AG20443 (cell line): ENCODE measurements at places on chromosomes 6 and 20.
A peak's percentile ranks its signal among the peaks of the same experiment; 100 is the strongest.

GRCh38 chr20:39767352-39767751 is 805.2 kb downstream of the DHX35 start:
- DNase-seq: no peak

DNA sequence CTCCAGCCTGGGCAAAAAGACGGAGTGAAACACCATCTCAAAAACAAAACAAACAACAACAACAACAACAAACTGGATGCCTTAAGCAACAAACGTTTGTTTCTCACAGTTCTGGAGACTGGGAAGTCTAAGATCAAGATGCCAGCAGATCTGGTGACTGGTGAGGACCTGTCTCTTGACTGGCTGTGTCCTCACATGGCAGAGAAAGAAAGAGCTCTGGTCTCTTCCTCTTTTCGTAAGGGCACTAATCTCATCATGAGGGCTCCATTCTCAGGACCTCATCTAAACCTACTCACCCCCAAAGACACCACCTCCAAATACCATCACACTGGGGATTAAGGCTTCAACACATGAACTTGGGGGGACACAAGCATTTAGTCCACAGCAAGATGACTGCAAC is 13.5 kb upstream of the GFOD1 start:
- no peak for DNase-seq

DNA sequence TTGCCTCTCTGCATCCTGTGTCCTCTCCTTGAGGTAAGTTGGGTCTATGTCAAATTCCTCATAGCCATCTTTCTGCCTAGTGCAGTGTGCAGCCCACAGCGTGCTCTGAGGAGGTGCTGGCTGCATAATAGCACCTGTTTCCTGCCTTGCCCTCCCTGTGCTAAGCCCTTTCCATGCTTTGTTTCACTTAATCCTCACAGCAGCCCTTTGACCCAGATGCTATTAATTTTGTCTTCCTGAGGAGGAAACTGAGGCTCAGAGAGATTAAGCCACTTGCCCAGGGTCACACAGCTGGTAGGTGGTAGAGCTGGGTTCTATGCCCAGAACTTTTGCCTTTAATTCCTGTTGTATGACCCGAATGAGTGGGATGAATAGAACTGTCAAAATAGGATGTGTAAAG is 13.5 kb downstream of the FAM83D start:
- DNase-seq: no peak

- peak; percentile 73 for DNase-seq
These were observed 189.4 kb upstream of the RREB1 start for GRCh38 chr6:6918216-6918983.

- DNase-seq: no peak
These were observed 520.4 kb downstream of the ADGRB3 start for GRCh38 chr6:69155467-69155866.

GRCh38 chr6:125584468-125584939 is 164.9 kb upstream of the HEY2 start:
- peak; percentile 17 for DNase-seq

DNA sequence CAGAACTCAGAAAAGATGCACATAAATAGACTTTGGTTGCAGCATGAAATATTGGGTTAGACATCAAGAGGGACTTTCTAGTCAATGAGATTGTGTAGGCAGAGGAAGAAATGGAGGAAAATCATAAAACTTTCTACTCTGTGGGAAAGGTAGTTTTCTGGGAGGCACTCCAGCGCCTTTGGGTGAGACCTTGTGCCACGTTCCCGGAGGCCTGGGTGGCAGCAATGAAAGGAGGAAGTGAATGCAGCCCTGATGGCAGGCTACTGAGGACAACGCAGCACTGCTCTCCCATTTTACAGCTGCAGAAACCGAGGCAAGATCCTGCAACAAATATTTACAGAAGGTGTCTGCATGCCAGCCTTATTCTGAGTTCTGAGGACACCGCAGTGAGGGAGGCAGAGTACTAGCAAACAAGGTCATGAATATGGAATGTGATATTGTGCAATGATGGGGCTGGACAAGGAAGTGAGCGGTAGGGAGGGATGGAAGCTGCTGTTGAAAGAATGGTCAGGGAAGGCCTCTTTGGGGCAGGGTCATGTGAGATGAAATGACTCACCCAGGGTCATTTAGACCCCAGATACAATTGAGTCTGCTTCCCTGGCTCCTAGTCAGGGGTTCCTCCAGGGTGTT is 159.1 kb downstream of the TFAP2C start:
- peak; percentile 85 for DNase-seq

- DNase-seq: no peak
These were observed 112.8 kb upstream of the ARMC2 start for GRCh38 chr6:108735310-108736001.

DNA sequence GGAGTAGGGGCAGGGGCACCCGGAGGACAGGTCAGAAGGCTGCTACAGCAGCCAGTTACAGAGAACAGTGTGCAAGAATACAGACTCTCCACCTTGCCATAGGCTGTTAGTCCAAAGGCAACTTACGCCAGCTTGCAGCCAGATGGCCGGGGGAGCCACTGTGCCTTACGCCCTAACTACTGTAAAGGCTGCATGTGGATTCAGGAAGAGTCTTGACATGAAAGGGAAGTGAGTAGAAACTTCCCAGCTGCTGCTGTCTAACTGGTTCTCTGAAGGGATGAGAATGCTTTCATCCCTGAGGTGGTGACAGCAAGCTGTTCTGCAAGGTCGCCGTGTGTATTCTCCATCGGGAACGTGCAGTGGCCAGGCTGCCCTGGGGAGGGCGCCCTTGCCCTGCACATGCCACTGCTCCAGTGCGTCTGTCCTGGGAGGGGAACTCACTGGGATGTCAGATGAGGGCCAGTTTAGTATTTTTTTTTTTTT is 46.1 kb downstream of the LYRM4 start:
- DNase-seq: peak; percentile 44

DNA sequence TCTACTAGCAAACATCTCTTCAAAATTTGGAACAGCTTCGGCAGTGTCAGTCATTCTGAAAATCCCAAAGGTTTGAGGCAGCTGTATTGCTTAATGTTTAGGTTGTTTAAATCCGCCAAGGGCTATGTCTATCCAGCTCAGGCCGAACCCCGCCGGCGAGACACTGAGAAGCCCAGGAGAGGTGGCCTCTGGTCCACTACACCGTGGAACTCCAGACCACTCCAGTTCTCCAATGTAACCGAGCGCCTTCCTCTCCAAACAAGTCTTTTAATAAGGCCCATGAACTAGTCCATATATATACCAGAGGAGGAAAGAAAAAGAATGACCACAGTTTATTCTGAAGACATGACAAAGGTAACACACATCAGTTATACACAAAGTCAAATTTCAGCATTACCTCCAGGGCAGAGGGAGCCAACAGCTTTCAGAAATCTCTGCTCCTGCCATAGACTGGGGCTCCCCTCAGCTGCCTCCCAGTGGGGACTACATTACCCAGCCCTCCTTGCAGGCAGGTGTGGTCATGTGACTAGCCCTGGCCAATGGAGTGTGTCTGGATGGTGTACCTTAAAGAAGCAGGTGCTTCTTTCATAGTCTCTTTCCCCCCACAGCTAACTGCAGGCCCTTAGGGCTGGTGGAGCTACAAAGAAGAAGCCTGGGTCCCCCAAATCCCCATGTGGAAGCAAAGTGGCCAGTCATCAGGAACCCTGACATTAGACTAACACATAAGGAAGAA is at the start of gene RAMACL:
Gene RAMACL (minus strand): TSS at position 255 of the 733 bp plus-strand sequence. CDS start 201 bp downstream, at position 54.
- no peak for DNase-seq

DNA sequence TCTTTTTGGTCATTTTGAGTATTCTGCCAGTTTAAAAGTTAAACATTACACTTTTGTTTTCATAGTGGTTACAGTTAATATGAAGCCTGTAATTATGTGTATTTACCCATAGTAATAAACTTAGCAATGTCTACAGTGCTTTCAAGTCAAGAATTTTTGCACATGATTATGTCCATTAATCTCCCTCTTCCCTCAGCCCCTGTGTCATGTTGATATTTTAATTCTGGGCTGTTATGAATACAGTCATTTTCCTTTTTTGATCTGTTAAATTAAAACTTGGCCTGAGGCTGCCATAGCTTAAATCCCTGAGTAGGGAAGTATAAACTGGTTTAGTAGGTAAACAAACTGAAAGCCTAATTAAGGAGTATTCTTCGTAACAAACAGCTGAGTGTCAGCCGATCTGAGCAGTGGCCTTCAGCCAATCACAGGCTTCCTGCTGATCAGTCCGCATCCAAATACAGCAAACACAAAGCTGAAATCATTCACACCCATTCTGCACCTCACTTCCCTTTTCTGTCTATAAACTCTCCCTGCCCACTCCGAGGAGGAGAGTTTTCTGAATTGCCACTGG is 9.5 kb upstream of the SFT2D1 start:
- no peak for DNase-seq

- DNase-seq: peak; percentile 74
These were observed 140.1 kb upstream of the SNX9 start for GRCh38 chr6:157682856-157683481.

DNA sequence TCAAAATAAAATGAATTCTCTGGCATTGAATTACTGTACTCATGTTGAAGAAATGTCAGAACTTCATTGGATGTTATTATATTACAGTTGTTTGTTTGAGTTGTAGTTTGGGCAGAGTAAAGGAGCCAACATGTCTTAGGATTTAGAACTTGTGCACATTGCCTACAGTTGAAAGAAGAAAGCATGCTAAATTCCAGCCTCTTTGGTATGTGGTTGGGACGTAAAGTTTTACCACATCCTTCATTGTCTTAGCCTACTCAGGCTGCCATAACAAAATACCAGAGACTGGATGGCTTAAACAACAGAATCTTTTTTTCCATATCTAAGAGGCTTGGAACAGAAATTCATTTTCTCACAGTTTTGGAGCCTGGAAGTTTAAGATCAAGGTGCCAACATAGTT is 42.4 kb downstream of the HFE start:
- no peak for DNase-seq

DNA sequence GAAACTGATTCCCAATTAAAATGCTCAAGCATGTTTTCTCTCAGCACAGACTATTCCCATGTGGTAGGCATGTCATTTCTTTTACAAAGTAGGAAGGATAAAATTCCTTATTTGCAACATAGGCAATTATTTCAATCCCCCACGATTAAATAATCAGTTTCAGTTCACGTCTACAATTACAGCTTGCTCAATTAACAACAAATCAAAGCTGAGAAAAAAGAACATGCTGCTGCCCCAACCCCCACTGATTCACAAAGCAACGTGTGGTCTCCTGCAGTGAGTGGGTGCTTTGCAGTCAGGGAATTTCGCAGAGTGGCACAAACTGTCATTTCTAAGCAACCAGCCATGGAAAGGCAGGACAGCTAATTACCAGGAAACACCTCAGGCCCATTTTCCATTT is 17.0 kb downstream of the RNASET2 start:
- DNase-seq: no peak

- DNase-seq: peak; percentile 96
These were observed 81.3 kb upstream of the CCDC28A start for GRCh38 chr6:138692058-138692977.

DNA sequence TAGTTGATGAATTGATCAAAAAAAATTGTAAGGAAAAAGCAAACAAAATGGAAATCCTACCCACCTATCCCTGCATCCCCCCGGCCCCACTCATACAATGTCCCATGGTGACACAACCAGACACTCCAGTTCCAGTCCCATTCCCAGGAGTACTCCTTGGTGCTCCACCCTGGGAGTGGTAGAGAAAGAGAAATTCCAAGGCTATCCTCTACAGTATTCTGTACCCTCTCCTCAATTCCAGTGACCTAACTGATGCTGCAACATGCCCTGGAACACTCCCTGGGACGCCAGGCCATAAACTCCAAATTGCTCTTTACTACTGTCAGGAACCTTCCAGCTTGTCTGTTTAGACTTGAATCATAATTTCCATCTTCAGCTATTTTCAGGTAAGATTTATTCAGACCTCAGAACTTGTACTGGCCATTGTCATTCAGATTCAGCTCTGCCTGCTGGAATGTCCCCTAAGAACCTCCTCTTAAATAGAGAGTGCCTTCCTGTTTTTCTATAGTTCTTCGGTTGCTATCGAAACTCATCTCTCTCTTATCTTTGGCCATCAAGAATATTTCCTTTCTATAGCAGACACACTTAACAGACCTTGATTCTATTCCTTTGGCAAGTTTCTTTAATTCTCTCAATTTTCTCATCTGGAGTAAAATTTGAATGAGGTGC is 8.7 kb downstream of the GPX6 start:
- no peak for DNase-seq

- no peak for DNase-seq
These were observed 185.7 kb downstream of the CDKAL1 start for GRCh38 chr6:20719980-20720379.

- no peak for DNase-seq
These were observed 800 bp upstream of the DYNLT1 start for GRCh38 chr6:158645064-158646022.

- no peak for DNase-seq
These were observed 102.3 kb downstream of the LYRM2 start for GRCh38 chr6:89536231-89536630.

DNA sequence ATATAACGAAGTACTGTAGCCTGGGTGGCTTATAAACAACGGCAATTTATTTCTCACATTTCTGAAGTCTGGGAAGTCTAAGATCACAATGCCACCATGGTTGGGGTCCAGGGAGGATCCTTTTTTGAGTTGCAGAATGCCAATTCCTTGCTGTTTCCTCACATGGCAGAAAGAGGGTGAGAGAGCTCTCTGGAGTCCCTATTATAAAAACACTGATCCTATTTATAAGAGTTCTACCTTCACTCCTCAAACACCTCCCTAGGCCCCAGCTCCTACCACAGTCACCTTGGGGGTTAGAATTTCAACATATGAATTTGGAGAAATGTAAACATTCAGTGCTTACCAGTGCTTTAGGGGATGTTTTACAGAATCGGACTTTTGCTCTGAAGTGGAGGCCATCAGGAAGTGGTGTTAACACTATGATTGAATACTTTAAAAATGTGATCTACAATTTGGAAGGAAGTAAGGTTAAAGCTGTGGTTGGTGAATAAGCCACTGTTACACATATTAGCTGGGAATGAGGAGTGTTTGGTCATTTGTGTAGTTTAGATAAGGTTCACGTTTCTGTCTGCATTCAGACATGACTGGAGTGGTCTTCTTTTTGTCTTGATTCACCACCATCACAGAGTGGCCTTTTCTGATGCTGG is 79.9 kb upstream of the SPTLC3 start:
- peak; percentile 56 for DNase-seq

DNA sequence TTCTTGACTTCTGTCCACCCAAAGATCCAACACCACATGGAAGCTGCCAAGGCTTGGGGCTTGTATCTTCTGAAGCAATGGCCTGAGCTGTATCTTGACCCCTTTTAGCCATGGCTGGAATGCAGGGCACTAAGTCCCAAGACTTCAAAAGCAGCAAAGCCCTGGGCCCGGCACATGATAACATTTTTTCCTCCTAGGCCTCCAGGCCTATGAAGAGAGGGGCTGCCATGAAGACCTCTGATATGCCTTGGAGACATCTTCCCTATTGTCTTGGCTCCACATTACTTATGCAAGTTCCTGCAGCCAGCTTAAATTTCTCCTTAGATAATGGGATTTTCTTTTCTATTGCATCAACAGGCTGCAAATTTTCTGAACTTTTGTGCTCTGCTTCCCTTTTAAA is 1252.6 kb upstream of the CITED2 start:
- DNase-seq: no peak

DNA sequence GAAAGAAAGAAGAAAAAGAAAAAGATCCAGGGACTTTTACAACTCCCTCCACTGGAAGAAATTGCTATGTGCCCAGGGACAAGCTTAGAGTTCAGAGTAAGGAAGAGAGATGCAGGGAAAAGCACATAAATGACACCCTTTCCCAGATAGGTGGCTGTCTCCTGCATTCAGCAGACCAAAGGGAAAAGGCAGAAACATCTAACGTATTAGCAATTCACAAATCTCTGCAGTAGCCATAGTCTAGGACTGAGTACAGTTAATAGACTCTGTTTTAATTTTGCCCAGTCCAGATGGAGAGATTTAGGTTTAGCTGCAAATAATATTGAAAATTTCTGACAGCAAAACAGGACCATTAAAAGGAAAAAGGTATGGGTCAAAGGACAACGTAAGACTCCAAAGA is 71.3 kb upstream of the TNFRSF21 start:
- no peak for DNase-seq
